T1000 (cell line): ENCODE measurements at places on chromosomes 1 and 21.

DNA sequence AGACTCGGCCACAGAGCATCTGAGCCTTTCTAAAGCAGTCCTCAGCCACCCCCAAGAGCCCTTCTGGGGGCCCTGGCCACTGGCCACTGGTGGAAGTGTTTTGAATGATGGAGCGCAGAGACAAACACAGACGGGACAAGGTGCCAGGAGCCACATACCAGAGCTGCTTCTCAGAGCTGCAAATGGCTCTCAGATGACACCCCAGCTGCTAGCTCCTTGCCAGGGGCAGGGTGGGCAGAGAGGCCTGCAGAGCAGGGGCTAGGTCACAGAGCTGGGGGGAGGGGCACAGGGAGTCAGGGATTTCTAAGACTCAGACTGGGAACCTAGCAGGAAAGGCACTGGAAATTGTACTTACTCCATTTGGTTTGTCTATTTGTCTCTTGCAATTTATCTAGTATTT lies 30.4 kb downstream of the KCNN3 start:
- no peak for DNase-seq

- peak; percentile 53 for DNase-seq
Observed at GRCh38 chr1:159889821-159890252, 10.1 kb downstream of the CFAP45 start.

GRCh38 chr1:214251354-214251753 lies 29.6 kb upstream of the SMYD2 start:
- no peak for DNase-seq

- no peak for DNase-seq
Observed at GRCh38 chr1:239930686-239931262, 160.9 kb upstream of the FMN2 start.

DNA sequence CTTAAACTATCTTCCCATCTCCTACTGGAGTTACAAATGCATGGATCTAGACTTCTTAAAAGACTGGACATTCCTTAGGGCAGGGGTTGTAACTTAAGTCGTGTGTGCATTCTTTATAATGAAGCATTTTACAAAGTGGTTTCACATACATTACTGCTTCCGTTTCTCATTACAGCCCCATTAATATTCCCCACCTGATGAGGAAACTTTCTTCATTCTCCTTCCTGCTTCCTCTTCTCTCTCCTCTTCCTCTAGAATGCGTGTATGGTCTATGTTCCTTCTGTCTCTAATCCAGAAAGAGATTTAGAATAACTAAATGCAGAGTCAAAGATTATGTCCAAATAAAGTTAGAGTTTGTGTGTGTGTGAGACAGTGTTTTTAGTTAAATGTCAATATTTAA lies 1.8 kb upstream of the CAP1 start:
- no peak for DNase-seq

GRCh38 chr1:206708058-206708457 lies 23.4 kb downstream of the MAPKAPK2 start:
- DNase-seq: no peak

GRCh38 chr1:43651188-43651587 lies 1.2 kb downstream of the KDM4A start:
- no peak for DNase-seq

- no peak for DNase-seq
Observed at GRCh38 chr21:36261459-36261858, 58.5 kb upstream of the MORC3 start.

GRCh38 chr1:244830639-244831038 lies 4.8 kb upstream of the COX20 start:
- DNase-seq: no peak
